Breast epithelium (tissue), 4 donors: ENCODE measurements at places on chromosomes 7 and 10. TPM values are rescaled to one million over a fixed set of nuclear protein-coding genes. Genes with fewer than 3 reads are reported as not detected.

- DNase-seq = no peak
Observed at GRCh38 chr7:116584721-116585120, 59.9 kb downstream of the CAV1 start.

- DNase-seq = no peak
Observed at GRCh38 chr10:103717341-103718246, 137.8 kb downstream of the SH3PXD2A start.

The HOXA6 gene
- total RNA-seq = 16.0 TPM

The ASAH2 gene
- total RNA-seq = 0.33 TPM

DNA sequence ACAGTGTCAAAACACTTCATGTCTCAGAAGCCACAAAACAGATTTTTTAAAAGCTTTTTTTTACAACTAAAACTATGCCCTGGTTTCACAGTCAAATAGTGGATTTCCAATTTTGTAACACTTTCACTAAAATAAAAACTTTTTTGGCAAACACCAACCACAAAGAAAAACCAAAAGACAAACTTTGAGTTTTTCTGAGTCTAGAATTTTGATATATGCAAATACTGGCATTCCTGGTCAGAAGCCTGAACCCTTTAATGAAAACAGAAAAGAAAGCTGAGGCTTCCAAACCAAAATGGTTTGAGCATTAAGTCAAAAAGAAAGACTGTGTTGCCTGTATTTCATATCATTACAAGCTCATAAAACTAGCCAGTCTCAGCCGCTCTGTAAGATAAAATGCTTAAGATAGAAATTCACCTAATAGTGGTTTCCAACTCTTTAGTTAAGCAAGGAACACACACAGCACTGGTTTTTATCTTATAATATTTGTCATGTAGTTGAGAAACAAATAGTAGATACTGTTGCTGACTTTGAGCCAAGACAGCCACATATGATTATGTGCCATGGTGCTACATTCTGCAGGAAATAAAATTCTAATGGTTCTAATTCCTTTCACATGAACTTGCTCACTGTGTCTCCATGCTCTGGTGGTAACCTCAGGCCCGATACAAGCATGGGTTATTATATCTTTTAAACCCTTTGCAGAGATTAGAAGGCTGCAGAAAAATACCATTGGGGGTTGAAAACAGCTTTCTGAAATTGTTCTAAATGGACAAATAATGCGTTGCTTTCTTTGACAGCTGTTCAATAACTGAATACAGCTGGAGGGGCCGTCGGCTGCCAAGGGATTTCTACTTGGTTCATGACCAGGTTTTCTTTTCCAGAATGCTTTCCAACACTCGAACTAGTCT lies 49.4 kb downstream of the FAM171A1 start:
- no peak for DNase-seq

GRCh38 chr10:62527019-62527827 lies 153.1 kb downstream of the ZNF365 start:
- no peak for DNase-seq

DNA sequence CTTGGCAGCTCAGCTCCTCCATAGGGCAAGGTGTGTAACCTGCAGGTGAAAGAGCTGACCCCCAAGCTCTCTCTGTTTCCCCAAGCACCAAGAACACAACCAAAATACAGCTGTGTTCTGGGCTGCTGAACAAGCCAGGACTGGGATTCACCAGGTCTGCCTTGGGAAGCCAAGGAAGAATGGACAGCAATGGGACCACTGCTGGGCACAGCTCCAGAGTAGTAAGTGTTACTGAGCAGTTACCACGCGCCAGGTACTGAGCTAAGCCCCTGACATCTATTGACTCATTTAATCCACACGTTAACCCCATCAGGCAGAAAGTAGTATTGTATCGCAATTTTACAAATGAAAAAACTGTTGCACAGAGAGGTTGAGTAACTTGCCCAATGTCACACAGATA lies 168.3 kb downstream of the GRID1 start:
- DNase-seq = no peak

GRCh38 chr7:127895814-127896280 lies 135.4 kb downstream of the LRRC4 start:
- DNase-seq = no peak

The FRAT1 gene
- 11.6 TPM for total RNA-seq

GRCh38 chr7:99897322-99898022 lies 20.6 kb upstream of the OR2AE1 start:
- DNase-seq = no peak

- no peak for DNase-seq
Observed at GRCh38 chr10:126536656-126537055, 133.8 kb downstream of the C10orf90 start.

- DNase-seq = no peak
Observed at GRCh38 chr7:149830997-149831740, 7.0 kb upstream of the ZNF862 start.

- no peak for DNase-seq
Observed at GRCh38 chr10:60270426-60270825, 119.2 kb downstream of the ANK3 start.

The OSBPL3 gene
- total RNA-seq = 8.5 TPM

DNA sequence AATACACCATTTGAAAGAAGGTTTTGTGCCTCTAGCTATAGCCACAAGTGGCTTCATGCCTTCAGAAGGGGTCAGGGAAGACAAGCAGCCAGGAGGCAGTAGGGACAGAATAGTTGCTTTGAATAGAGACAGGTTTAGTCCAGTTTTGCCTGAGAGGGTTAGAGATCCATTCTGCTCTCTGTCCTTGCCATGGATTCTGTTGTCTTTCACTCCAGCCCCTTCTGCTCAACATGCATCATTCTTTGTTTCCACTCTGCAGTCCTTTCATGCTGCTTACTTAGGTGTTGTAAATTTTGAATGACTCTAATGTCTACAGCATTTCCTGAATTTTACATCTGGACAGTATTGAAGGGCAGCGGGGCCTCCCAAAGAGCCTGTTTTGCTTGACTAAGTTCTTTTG lies 60.3 kb downstream of the CNTNAP2 start:
- no peak for DNase-seq

The ZP3 gene
- 2.9 TPM for total RNA-seq

DNA sequence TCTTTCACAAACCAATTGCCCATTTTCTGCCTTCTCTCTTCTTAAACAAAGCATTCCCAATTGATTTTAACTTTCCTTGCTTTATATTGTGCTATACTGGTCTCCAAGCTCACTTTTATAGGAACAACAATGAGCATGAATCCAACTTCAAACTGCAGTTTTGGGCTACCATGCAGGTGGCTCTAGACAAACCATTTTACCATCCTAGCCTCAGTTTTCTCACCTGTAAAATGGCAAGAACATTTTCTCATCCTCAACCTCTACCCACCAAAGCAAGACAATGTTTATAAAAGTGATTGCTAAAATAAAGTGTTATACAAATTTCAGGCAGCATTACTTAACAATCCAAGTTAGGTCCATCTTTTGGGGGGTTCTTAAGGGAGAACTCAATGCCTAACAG lies 66.8 kb upstream of the ASAH2 start:
- no peak for DNase-seq

DNA sequence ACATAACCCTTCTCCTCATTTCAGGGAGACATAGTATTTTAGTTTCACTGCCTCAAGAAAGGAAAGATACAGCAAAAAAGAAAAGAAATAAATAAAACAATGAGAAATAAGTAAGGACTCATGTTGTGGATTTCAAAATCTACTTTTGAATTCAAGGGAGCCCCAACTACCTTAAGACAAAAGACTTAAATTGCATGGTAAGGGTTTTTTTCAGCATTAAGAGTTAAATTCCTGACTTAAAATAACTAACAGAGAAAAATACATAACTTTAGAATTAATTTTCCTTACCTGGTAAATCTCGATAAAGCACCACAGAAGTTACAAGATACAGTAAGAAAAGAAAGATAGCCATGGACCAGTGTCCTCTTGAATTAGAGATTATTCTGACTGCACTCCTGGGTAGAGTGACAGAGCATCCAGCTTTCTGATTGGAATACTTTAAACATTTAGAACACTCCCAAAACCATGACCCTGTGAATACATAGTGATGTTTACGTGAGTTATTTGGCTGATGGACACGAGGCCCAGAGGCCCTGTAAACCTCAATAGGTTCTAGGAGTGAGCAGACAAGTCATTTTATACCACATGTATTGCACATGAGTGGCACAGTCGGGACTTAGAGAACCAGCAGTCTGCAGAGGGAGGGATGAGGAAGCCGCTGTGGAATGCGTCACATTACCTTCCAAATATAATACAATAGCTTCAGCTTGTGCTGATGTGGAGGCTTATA lies 292.5 kb upstream of the SEMA3C start:
- DNase-seq = no peak

DNA sequence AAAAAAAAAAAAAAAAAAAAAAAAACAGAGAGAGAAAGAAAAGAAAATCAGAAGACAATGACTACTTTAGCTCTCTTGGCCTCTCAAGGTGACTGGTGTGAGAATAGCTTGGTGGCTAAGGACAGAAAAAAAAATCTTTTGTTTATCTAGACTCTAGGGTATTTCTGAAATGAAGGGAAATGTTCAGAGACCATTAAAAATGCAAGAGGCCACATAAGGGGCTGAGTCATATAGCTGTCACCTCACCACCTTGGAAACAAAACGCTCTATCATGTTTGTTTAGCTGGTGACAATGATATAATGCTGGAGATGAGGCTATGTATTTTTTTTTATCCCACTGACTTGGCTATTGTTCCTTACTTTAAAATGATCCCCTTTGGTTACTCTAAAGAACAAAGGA lies 287.0 kb upstream of the CDC14C start:
- DNase-seq = no peak

DNA sequence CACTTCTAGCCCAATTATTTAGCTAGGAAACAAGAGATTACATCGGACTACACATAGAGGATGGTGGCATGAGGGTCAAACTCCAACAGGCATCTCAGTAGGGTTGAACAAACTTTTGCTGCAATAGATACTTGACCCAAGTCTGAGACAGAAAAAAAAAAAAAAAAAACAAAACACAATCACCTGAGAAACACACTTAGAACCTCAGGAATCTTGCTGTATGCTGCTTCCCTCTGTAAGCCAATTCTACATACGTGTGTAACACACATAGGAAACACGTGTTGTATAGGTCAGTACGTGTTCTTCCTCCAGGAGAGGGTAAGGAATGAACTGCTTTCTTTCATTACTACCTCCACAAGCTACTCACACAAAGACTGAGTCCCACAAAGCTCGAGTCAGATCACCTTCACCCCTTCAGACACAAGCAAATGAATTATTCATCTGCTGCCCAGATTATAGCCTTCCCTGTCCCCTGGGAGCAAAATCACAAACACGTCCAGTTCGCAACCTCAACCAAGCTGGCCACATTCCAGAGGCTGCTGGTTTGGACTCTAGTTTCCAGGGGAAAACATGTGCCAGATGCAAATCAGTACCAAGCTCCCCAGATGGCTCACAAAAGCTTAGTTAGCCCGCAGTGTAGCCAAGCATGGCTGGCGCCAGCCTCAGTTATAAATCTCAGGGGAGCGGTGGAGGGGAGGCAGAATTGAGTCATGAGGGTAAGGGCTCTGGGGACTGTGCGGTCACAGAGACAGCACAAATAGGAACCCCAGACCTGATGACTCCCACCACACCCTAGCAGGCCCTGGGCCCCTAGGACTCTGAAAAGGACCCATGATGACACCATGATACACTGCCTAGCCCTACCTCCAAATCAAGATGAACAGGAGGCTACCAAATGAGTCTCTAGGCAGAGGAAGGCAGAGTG lies 15.1 kb downstream of the PSAP start:
- DNase-seq = no peak

DNA sequence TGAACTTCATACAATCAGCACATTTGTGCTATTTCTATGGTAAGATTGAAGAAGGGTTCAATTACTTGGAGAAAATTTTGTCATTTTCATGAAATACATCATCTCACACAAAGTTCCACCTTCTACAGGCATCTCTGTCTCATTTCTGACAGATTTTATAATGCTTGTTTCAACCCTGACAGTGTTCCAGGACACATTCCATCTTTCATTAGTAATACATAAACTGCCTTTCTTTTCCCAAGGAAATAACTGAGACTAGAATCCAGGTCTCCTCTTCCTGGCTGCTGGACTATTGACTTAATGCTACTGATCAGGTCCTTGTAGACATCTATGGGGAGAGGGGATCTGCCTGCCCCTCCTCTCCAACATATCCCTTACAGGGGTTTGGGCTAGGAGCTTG lies 70.1 kb upstream of the PLPP4 start:
- no peak for DNase-seq

DNA sequence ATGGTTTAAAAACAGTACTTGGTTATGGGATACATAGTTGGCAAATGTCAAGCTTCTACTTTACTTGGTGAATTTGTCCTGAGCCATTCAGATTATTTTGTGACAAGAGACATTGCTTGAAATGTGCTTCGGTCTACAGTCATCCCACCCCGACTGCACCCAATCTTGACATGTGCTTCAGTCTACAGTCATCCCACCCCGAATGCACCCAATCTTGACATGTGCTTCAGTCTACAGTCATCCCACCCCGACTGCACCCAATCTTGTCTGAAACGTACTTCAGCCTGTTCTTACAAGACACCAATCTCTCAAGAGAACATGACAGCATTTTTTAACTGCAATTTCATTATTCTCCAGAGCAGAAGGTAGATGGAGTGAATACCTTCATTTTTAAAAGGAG lies 47.8 kb downstream of the PRKCQ start:
- no peak for DNase-seq

The MUC12 gene
- total RNA-seq = 1.4 TPM

DNA sequence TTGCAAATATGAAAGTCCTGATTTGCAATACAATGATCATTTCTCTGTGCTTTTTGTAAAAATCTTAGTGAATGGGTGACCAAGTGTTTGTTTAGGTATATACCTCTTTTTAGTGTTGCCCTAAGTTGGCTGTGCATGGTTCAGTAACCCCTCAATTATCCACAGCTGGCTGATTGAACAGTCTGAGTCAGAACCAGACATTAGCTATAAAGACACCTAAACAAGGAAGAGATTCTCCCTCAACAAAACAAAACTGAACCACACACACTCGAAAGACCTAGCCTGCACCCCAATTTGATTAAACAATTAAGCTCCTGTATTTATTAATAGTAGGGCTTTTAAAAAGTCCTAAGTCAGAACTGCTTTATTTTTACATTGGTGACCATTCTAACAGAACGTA lies 2.8 kb downstream of the RSBN1L start:
- no peak for DNase-seq

DNA sequence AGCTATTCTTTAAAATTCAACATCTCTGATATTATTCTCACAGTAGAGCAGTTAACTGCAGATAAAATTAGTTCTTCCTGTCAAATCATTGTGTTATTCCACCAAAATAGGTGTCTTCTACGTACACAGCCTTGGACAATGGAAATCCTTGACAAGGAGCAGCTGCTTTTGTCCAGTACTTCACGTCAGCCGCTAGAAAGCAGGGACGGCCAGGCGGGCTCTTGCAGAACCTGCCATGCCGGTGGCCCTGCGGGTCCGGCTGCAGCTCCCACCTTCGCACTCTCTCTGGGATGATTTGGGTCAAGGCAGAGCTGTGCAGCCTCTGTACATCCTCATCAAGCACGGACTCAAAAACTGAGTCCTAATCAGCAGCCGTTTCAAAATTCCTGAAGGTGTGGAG lies 2.2 kb upstream of the FOXI2 start:
- no peak for DNase-seq

The CUZD1 gene
- total RNA-seq = 0.98 TPM

The CTTNBP2 gene
- total RNA-seq = 8.8 TPM

- peak; percentile 69 for DNase-seq
Observed at GRCh38 chr10:3472287-3473051, 299.9 kb upstream of the PITRM1 start.
